MCF 10A (cell line): ENCODE measurements at places on chromosomes 7 and 10. TPM values are rescaled to one million over a fixed set of nuclear protein-coding genes. Genes with fewer than 3 reads are reported as not detected.

- no peak overlapping the region for H3K4me3 ChIP-seq
- H3K27ac ChIP-seq: no peak overlapping the region
- no peak for DNase-seq
- peaks cover 87% of the 10 kb centered on the region for H3K27me3 ChIP-seq
- no peaks in the 10 kb centered on the region for H3K4me1 ChIP-seq
Measured at GRCh38 chr7:96521068-96521894, 188.4 kb downstream of the SEM1 start.

The HOXA13 gene
- total RNA-seq: not detected in 2 replicates

GRCh38 chr7:29564496-29565223, 1.0 kb downstream of the PRR15 start:
- H3K4me3 ChIP-seq: peak overlapping the region; percentile 98
- H3K27ac ChIP-seq: peak overlapping the region; percentile 94
- no peaks in the 10 kb centered on the region for H3K27me3 ChIP-seq
- DNase-seq: peak; percentile 90
- peaks cover 19% of the 10 kb centered on the region for H3K4me1 ChIP-seq

- no peak overlapping the region for H3K4me3 ChIP-seq
- peaks cover 5% of the 10 kb centered on the region for H3K4me1 ChIP-seq
- H3K27ac ChIP-seq: peak overlapping the region; percentile 54
- DNase-seq: no peak
Measured at GRCh38 chr7:95411036-95411435, 14.9 kb upstream of the PON3 start.

GRCh38 chr7:154777023-154777422, 225.9 kb downstream of the PAXIP1 start:
- no peak overlapping the region for H3K4me3 ChIP-seq
- H3K27me3 ChIP-seq: no peaks in the 10 kb centered on the region
- H3K36me3 ChIP-seq: peaks cover 4% of the 10 kb centered on the region
- peaks cover 11% of the 10 kb centered on the region for H3K4me1 ChIP-seq
- H3K27ac ChIP-seq: no peak overlapping the region

The LARP4B gene
- total RNA-seq: 127 and 131 TPM in 2 replicates

GRCh38 chr7:33395340-33395739, 266.0 kb downstream of the BBS9 start:
- peaks cover 5% of the 10 kb centered on the region for H3K36me3 ChIP-seq
- no peak for DNase-seq
- H3K4me1 ChIP-seq: no peaks in the 10 kb centered on the region

- H3K4me3 ChIP-seq: no peak overlapping the region
- H3K4me1 ChIP-seq: no peaks in the 10 kb centered on the region
- H3K36me3 ChIP-seq: no peaks in the 10 kb centered on the region
- H3K27me3 ChIP-seq: peaks cover 28% of the 10 kb centered on the region
- no peak overlapping the region for H3K27ac ChIP-seq
Measured at GRCh38 chr10:13038391-13038790, 36.9 kb upstream of the CCDC3 start.

DNA sequence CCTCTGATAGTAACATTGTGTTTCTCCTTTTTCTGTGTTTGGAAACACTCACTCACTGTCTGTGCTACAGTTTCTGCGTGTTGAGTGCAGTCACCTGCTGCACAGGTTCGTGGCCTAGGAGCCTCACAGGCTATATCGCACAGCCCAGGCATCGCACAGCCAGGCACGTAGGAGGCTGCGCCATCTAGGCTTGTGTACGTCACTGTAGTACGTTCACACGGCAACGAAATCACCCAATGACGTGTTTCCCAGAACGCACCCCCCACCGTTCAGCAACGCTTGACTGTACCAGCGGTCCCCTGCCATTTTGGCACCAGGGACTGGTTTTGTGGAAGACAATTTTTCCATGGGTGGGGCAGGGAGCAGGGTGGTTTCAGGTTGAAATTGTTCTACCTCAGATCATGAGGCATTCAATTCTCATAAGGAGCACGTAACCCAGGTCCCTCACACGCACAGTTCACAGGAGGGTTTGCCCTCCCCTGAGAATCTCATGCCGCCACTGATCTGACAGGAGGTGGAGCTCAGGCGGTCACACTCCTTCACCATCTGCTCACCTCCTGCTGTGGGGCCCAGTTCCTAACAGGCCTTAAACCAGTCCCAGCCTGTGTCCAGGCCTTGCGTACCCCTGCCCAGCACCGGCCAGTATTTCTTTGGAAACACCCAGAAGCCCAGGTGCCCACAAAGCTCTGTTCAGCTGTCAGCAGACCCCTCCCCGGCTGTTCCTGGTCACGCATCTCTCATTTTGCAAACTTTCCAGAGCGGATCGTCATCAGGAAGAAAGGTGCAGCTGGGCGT, 23.2 kb upstream of the PRKAR1B start:
- no peaks in the 10 kb centered on the region for H3K4me1 ChIP-seq
- H3K27ac ChIP-seq: no peak overlapping the region
- H3K4me3 ChIP-seq: no peak overlapping the region
- no peaks in the 10 kb centered on the region for H3K27me3 ChIP-seq
- H3K36me3 ChIP-seq: peaks cover 45% of the 10 kb centered on the region

The SYT15 gene
- total RNA-seq: 0.79 and 0.84 TPM in 2 replicates

DNA sequence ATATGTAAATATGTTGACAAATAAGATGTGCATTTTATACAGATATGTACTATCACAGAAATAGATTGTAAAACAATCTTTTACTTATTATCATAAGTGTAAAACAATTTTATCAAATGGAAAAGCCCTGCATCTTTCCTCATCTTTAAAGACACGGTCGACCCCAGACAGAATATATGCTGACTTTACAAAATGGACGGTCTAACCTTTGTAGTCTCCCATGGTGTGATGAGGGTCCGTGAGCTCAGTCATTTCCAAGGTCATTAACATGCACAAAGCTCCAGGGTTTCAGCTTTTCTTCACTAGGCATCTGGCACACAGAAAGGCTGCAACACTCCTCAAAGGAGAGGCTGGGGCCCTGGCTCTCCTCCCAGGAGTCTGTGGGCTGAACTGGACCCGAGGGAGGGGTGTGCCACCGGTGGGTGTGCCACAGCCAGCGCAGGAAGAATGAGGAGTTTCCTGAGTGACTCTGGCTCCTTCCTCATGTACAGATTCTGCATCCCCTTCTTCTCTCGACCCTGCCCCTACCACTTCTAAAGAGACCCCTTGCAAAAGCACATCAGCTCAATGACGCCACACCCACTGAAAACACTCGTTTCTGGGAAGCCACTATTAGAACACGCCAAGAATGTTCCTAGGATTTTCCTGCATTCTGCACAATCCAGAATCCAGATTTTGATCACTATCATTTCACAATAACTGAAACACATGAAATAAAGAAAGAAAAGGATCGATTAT, 26.2 kb upstream of the ABLIM1 start:
- peaks cover 33% of the 10 kb centered on the region for H3K4me1 ChIP-seq
- peak; percentile 74 for DNase-seq
- H3K36me3 ChIP-seq: no peaks in the 10 kb centered on the region
- H3K27me3 ChIP-seq: no peaks in the 10 kb centered on the region
- H3K27ac ChIP-seq: peak overlapping the region; percentile 74

GRCh38 chr10:46029461-46030030, 877 bp downstream of the NCOA4 start:
- peak overlapping the region; percentile 97 for H3K4me3 ChIP-seq
- no peak for DNase-seq
- peaks cover 31% of the 10 kb centered on the region for H3K4me1 ChIP-seq
- H3K36me3 ChIP-seq: peaks cover 7% of the 10 kb centered on the region

DNA sequence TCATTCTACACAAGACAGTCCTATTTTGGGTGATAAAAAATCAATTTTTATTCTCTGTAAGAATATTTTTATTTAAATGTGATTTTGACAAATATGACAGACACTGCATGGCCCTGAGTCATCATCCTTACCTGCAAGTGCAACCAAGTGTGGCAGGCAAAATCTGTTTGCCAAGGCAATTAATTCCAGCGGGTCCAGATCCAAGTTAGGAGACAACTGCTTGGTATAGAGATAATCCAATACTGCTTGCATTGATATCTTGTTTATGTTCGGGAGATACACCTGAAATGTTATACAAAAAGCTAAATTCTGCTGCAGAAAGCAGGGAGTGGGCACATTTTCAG, 66.2 kb downstream of the RHOBTB1 start:
- H3K27ac ChIP-seq: no peak overlapping the region
- H3K4me3 ChIP-seq: no peak overlapping the region
- H3K4me1 ChIP-seq: peaks cover 6% of the 10 kb centered on the region
- no peaks in the 10 kb centered on the region for H3K27me3 ChIP-seq

The MIOS gene
- total RNA-seq: 43.5 and 65.4 TPM in 2 replicates

DNA sequence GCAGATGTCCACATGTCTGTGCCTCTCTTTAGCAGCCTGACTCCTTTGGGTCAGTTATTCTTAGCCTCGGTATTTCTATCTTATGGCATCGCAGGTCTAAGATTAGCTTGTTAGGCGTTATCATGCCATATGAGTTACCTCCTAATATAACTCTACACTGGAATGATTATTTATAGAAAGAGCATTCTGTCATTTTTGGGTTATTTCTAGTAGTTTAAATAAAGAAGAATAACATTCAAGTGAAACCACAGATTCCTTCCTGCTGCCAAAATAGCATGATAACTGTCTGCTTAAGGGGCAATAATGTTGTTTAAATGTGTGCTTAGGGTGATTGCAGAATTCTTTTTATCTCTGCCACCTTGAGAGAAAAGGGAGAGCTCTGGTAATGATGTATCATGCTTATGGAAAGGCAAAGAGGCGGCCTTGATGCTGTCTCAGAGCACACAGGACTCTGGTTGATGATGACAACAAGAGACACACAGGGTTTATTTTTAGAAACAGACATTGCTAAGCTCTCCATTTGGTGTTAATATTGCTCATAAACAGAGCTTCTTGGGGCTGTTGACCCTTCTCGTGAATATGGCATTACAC, 10.4 kb downstream of the HDAC9 start:
- no peaks in the 10 kb centered on the region for H3K27me3 ChIP-seq
- no peak overlapping the region for H3K27ac ChIP-seq
- peaks cover 28% of the 10 kb centered on the region for H3K4me1 ChIP-seq
- no peak for DNase-seq
- H3K36me3 ChIP-seq: no peaks in the 10 kb centered on the region

The PBLD gene
- 5.6 and 5.7 TPM in 2 replicates for total RNA-seq

GRCh38 chr10:7952266-7952665, 102.2 kb upstream of the GATA3 start:
- DNase-seq: no peak
- no peaks in the 10 kb centered on the region for H3K36me3 ChIP-seq
- no peak overlapping the region for H3K27ac ChIP-seq
- no peak overlapping the region for H3K4me3 ChIP-seq
- H3K4me1 ChIP-seq: peaks cover 8% of the 10 kb centered on the region

- no peaks in the 10 kb centered on the region for H3K4me1 ChIP-seq
- no peak overlapping the region for H3K27ac ChIP-seq
- peaks cover 78% of the 10 kb centered on the region for H3K27me3 ChIP-seq
- DNase-seq: no peak
Measured at GRCh38 chr7:8564281-8564680, 130.9 kb downstream of the NXPH1 start.

DNA sequence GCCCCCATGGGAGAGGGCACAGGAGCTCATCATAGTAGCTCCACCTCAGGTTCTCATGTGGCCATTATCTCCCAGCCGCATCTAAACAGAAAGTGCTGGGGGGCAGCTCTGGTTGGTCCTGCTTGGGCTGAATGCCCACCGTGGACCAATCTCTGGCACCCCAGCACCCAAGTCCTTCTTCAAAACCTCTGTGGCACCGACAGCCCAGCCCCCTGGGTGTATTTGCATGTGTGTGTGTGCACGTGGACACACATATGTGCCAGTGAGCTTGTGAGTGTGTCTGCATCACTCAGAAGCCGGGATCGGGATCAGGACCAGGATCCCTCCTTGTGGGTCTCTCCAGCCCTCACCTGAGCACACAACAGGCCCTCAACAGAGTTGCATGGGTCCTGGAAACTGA, 68.2 kb downstream of the ALOX5 start:
- H3K27ac ChIP-seq: no peak overlapping the region
- H3K4me3 ChIP-seq: no peak overlapping the region
- H3K36me3 ChIP-seq: no peaks in the 10 kb centered on the region
- H3K27me3 ChIP-seq: no peaks in the 10 kb centered on the region

The COL17A1 gene
- total RNA-seq: 514 and 563 TPM in 2 replicates

The STN1 gene
- total RNA-seq: 31.8 and 46.7 TPM in 2 replicates

GRCh38 chr7:32253299-32253698, 183.1 kb upstream of the PDE1C start:
- no peak for DNase-seq
- H3K4me3 ChIP-seq: no peak overlapping the region
- no peaks in the 10 kb centered on the region for H3K4me1 ChIP-seq
- H3K36me3 ChIP-seq: no peaks in the 10 kb centered on the region
- peaks cover 24% of the 10 kb centered on the region for H3K27me3 ChIP-seq
- H3K27ac ChIP-seq: no peak overlapping the region
